ENCODE measurements at places on chromosomes 13 and 19. TPM values are rescaled to one million over a fixed set of nuclear protein-coding genes. Genes with fewer than 3 reads are reported as not detected.
A peak's percentile ranks its signal among the peaks of the same experiment; 100 is the strongest.

CYP4F12 gene
- 8.8 TPM for polyA plus RNA-seq

- DNase-seq, result no peak
Observed at GRCh38 chr19:28159065-28159464, 1053.9 kb downstream of the UQCRFS1 start.

ARHGEF18 gene
- 29.6 TPM for polyA plus RNA-seq

DNA sequence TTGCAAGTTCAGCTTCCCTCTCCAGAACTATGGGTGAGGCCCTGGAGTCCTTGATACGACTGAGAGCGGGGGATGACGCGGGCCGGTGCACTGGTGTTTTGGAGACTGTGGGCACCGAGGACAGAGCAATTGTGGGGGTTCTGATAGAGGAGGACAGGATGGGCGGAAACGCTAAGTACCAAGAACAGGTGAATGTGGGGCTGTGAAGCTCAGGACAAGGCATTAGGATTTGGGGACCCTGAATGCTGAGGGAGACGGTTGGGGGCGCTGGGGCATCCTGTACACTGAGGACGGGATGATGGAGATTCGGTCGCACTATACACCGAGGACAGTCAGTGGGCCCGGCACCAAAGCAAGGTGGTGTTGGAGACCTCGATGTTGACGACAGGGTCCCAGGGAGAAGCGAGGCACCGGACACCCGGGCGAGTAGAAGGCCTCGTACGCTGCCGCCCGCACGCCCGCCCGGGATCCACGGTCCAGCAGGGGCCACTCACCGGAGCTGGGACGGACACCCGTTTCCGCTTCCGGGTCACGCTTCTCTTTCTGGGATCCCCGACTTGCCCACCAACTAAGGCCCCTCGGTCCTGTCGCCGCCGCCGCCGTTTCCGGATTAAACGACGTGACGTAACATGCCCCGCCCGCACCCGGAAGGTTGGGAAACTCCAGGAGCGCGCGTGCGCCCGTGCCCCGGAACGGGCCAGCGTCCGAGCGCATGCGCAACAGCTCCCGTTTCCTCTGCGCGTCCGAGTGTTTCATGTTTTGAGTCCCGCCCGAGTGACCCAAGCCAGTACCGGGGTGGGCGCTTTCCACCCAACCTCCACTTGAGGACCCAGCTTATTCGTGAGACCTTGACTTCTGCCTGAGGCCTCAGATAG lies at the start of gene CHMP2A:
CHMP2A (minus strand) TSS at position 612 of the 875 bp plus-strand sequence. CDS start 893 bp downstream, outside the sequence.
- DNase-seq, result peak; percentile 96

RFXAP gene
- polyA plus RNA-seq, result 23.7 TPM

SHISA7 gene
- polyA plus RNA-seq, result 0.23 TPM

DNA sequence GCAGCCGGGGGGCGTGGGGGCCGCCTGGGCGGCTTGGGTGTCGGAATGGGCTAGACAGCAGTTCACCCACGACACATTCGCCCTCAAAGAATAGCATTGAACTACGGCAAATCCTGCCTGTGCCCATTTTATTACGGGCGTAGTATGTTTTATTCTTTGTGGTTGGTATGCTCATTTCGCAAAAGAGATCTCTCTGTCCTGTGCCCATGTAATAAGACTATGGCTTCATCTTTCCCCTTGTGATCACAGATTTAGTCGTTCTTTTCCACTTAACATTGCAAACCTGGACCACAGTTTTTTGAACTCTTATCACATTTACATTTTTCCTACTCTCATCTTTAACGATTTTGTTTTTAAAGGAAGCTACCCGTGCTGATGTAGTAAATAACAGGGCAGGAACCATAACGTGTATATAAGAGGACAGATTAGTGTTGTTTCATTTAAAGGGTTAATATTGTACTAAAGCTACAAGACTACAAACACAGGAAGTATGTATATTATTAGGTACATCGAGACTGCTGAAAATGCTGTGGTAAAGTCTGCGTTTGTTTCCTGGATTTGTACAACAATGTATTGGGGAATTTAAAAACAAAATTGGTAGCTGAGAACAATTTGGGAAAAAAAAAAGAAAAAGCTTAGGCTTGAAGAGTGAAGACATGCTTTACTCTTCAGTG lies 3.2 kb upstream of the MYCBP2 start:
- DNase-seq, result peak; percentile 77

GRCh38 chr13:24274452-24275021 lies 34.8 kb upstream of the C1QTNF9 start:
- DNase-seq, result peak; percentile 83

PTH2 gene
- polyA plus RNA-seq, result not detected

GRCh38 chr13:33728271-33729037 lies 89.5 kb upstream of the RFC3 start:
- DNase-seq, result no peak

NECTIN2 gene
- polyA plus RNA-seq, result 74.5 TPM

Measured in right lung (tissue), 10 donors.